ENCODE measurements at places on chromosomes 12 and 14.

GRCh38 chr14:63896278-63896720, 43.5 kb downstream of the SYNE2 start:
- no peak for DNase-seq

- peak; percentile 7 for DNase-seq
Observed at GRCh38 chr12:130013771-130014484, 110.1 kb upstream of the TMEM132D start.

- no peak for DNase-seq
Observed at GRCh38 chr12:47323802-47324201, 244.0 kb upstream of the AMIGO2 start.

GRCh38 chr12:24522736-24523135, 426.2 kb downstream of the BCAT1 start:
- DNase-seq = no peak

- no peak for DNase-seq
Observed at GRCh38 chr12:33586576-33586975, 147.0 kb upstream of the SYT10 start.

DNA sequence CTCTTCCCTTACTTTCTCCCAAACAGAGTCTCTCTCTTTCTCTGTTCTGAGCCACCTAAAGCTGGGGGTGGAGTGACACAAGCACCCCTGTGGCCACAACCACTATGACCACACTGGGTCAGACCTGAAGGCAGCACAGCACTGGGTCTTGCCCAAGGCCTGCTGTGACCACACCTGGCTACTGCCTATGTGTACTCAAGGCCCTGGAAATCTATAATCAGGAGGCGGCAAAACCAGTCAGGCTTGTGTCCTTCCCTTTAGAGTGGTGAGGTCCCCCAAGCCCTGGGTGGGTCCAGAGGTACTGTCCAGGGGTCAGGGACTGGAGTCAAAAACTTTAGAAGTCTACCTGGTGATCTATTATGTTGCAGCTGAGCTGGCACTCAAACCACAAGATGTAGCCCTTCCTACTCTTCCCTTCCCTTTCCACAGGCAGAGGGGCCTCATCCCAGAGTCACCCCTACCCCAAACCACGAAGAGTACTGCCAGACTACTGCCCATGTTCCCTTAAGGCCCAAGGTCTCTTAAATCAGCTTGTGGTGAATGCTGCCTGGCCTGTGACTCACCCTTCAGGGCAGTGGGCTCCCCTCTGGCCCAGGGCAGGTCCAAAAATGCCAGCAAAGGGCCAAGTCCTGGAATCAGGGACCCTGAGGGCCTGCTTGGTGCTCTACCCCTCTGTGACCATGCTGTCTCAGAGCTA, 179.8 kb upstream of the DYRK2 start:
- DNase-seq = no peak

DNA sequence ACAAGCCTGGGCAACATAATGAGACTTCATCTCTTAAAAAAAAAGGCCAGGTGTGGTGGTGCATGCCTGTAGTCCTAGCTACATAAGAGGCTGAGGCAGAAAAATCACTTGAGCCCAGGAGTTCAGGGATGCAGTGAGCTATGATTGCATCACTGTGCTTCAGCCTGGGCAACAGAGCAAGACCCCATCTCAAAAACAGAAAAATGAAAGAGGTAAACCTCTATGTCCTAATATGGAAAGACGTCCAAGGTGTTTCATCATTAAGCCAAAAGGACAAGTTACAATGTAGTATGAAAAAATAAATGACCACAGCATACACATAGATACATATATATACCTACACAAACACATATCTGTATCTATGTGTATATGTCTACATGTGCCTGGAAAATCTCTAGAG, 15.4 kb downstream of the SPTB start:
- no peak for DNase-seq

GRCh38 chr12:116126610-116127009, 150.9 kb downstream of the MED13L start:
- no peak for DNase-seq

GRCh38 chr14:92692822-92693226, 55.6 kb downstream of the LGMN start:
- peak; percentile 72 for DNase-seq

GRCh38 chr12:94184995-94185719, 36.8 kb downstream of the PLXNC1 start:
- DNase-seq = no peak

DNA sequence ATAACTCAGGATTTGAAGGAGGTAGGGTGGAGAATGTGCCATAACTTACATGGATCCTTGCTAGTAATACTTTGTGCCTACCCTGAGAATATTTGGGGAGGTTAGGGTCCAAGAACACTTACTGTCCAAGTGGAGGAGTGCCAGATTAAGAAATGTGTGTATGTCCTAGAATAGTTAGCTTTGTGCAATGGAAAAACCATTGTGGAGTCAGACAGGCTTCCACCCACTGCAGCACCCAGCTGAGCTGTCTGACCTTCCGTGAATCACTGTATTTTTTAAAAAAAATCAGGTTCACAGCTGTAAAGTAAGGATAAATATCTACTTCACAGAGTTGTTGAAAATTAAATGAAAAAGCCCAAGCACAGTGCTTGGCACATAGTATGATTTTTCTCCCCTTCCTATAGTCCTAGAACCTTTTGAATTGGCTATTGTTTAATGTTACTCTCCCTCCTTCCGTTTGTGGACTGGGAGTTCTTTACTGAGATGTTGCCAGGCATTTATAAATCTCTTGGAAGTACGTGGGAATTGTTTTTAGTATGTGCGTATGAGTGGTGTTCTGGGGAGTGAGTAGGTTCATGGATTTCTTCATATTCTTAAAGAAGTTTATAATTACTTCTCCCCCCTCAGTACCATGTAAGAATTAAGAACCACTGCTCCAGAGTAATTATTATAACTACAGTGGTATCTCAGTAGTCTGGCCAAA, 9.2 kb downstream of the RAB21 start:
- no peak for DNase-seq

DNA sequence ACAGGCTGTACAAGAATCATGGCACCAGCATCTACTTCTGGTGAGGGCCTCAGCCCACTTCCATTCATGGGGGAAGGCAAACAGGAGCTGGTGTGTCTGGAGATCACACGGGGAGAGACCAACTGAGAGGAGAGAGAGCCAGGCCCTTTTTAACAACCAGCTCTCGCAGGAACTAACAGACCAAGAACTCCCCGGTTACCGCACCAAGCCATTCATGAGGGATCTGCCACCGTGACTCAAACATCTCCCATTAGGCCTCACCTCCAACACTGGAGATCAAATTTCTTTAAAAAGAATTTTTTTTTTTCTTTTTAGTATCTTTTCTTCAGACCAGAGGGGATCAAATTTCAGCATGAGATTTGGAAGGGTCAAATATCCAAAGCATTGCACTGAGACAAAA, 16.7 kb upstream of the AQP2 start:
- DNase-seq = no peak

- DNase-seq = no peak
Observed at GRCh38 chr12:92955997-92956663, 27.0 kb upstream of the EEA1 start.

DNA sequence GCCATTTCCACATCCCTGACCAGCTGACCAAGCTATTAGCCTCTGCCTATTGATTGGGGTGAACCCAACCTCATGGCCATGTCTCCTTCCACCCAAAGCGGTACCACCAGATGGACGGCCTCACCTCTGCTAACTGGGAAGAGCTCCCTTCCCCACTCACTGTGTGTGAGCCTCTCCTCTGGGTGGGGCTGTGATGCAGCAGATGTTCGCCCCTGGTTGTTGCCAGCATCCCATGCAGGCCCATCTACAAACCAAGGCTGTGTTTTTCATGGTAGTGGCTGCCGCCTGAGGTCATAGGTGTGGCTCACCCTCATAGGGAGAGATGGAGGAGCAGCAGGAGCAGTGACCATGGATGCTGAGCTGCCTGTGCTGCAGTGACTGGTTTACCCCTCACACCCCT, 47.6 kb upstream of the RD3L start:
- no peak for DNase-seq

GRCh38 chr12:50569876-50570275, 65.1 kb downstream of the DIP2B start:
- no peak for DNase-seq

GRCh38 chr12:25063873-25064628, 115.2 kb upstream of the BCAT1 start:
- no peak for DNase-seq

DNA sequence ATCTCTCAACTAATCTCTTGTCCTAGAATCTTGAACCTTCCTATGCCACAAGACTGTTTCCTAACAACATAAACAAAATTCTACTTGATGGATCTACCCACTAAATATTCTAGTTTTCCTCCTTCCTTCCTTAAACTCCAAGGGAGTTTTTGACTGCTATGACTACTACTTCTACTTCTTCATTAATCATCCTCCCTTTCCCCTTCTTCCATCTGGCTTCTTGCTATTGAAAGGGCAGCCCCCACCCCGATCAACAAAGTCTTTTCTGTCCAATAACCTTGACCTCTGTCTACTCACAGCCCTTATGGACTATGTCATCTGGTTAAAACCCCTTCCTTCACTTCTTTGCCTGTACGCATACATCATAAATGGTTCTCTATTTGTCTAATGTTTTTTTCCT, 5.6 kb downstream of the LTA4H start:
- DNase-seq = no peak

DNA sequence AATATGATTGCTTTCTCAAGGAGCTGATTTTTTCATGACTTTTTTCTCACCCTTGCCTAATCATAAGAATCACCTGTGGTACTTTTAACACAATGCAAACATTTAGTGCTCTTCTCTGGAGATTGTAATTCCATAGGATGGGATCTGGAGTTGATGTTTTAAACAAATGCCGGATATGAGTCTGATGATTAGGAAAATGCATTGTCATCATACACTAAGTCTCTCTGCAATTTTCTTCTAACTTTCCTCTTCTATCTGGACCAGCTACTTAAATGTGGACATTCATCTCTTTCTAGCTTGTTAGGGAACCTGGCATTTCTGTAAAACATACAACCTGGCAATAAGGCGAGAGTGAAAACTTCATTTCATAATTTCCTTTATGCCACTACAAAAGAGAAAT, 23.5 kb downstream of the PMCH start:
- DNase-seq = no peak

DNA sequence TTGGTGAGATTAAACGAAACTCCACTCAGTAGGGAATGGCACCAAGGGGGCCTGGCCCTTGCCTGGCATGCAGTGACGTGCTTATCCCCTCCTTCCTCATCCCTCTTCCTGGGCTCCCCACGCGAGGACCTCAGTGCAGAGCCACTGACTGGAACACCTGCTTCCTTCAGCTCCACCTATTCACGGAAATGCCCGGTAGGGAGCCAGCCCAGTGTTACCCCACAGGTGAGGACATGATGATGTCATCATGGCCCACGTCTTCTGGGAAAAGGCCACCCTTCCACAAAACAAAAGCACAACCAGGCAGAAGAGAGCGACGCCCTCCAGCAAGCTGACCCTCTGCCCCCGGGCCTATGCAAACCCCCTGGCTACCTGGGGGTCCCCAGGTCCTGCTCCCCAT, 42.1 kb downstream of the CCDC85C start:
- DNase-seq = no peak

DNA sequence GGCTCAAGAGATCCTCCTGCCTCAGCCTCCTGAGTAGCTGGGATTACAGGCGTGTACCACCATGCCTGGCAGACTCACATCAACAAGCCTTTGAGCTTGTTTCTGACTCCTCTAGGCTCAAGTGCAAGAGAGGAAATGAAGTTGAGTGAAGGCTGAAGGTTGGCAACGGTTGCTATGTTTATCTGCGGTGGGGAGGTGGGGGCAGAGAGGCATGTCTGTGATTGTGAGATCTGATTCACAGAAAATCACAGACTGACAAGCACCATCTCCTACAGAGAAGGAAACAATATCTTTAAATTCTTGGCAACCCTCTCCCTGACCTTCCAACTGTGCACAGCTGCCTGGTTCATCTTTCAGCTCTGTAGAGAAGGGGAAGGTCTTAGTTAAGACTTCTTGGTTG, 22.1 kb upstream of the NINJ2 start:
- DNase-seq = no peak

DNA sequence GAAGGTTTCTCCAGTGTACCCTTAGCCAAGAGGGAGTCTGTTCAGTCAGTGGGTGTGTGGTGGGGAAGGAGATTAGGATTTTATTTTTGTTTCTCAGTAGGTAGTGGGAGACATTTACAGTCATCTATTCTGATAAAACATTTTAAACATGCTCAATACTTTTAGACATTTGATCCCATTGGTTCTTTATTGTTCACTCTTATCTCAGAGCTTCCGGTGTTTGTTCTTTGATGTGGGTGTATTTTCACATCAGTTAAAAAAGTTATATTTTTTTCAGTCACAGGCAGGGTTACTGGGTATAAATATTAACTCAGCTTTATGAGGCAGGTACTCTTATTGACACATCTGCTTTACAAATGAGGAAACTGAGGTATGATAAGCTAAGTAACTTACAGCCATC, 43.3 kb upstream of the LRRK2 start:
- no peak for DNase-seq

DNA sequence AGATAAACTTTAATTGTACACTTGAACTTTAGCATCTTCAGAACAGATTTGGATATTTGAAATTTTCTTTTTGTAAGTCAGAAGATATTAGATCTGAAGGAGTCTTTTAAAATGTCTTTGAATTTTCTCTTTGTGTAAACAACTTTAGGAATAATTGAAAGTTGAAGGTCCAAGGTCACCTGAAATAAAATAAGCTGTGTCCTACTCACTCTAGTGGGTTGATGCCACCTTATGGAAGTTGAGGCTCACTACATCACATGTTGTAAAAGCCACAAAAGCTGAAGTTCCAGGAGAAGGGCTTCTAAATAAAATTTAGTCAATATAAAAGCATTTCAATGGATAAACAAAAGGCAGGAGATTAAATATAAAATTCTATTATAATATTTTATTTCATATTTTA, 122.0 kb upstream of the ATXN7L3B start:
- no peak for DNase-seq

DNA sequence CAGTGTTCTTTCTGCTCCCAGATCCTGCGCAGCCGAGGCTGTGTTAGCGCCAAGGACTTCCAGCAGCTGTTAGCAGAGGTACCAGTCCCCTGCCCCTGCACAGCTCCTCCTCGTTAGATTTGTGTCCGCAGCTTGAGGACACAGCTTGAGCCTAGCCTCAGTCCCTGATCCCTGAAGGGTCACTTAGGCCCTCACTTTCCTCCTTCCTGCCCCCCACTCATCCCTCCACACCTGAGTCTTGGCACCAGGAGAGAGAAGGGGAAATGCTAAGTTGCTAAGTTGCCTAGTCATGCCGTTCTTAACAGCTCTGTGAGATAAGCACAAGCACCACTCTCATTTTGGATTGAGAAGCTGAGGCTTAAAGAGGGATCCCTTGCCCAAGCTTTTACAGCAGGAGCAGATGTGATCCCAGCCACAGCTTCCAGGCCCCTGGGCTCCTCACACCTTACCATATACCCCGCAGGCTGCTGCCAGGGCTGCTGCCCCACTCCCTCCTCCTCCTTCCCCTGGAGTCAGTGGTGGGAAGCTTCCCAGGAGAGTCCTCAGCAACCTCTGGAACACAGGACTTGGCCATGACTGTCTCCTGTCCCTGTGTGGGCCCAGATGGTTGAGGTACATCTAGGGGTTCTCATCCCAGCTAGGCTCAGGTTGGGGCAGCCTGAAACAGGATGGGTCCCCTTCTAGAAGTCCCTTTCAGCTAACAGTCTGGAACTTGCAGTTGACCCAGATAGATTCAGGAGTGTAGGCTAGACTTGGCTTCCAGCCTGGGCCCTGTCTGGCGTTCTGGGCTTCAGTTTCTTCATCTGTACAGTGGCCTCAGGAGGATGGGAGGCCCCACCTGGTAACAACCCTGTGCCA, 975 bp downstream of the OGFOD2 start:
- DNase-seq = no peak
